AG10803 (cell line): ENCODE measurements at places on chromosomes 1 and 21.

- peak; percentile 34 for DNase-seq
These were observed 23.0 kb downstream of the KNCN start for GRCh38 chr1:46528297-46528955.

DNA sequence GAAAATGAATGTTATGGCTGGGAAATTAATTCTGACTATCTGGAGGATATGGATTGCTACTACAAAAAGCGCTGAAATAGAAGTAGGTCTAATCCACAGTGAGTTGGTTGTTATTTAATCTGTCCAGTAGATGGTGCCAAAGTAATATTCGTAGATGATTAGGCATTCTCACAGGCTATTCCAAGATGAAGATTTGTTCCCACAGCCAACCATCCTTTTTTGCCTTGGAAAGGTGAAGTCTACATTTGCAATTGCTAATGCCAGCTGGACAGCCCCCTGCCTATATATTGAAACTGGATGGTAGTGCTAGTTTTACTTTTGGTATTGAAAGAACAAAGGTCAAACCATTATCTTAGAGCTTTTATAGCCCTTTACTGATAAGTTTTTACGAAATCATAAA, 43.8 kb downstream of the RBM11 start:
- DNase-seq = peak; percentile 41

DNA sequence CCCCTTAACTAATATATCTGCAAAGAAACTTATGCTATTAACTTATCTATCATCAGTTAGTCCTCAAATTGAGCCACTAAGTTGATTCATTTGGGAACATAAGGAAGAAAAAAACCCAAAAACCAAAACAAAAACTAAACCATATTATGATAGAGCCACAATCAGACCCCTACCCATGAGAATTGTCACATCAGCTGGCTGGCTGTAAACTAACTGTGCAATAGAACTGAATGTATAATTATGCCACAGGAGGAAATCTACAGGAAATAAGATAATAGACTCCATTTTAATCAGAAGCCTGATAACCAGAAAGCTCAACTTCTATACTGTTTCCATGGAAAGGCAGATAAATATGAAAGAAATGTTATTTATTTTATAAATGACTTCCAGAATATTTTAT, 110.0 kb downstream of the RGL1 start:
- no peak for DNase-seq

- DNase-seq = peak; percentile 7
These were observed 37.4 kb upstream of the HSD17B7 start for GRCh38 chr1:162753001-162753658.

DNA sequence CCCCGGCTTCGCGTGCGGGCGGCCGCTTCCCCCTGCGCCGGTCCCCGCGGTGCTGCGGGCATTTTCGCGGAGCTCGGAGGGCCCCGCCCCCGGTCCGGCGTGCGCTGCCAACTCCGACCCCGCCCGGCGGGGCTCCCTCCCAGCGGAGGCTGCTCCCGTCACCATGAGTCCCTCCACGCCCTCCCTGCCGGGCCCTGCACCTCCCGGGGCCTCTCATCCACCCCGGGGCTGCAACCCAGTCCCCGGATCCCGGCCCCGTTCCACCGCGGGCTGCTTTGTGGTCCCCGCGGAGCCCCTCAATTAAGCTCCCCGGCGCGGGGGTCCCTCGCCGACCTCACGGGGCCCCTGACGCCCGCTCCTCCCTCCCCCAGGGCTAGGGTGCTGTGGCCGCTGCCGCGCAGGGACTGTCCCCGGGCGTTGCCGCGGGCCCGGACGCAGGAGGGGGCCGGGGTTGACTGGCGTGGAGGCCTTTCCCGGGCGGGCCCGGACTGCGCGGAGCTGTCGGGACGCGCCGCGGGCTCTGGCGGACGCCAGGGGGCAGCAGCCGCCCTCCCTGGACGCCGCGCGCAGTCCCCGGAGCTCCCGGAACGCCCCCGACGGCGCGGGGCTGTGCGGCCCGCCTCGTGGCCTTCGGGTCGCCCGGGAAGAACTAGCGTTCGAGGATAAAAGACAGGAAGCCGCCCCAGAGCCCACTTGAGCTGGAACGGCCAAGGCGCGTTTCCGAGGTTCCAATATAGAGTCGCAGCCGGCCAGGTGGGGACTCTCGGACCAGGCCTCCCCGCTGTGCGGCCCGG, 159.2 kb downstream of the RUNX1 start:
- peak; percentile 88 for DNase-seq

DNA sequence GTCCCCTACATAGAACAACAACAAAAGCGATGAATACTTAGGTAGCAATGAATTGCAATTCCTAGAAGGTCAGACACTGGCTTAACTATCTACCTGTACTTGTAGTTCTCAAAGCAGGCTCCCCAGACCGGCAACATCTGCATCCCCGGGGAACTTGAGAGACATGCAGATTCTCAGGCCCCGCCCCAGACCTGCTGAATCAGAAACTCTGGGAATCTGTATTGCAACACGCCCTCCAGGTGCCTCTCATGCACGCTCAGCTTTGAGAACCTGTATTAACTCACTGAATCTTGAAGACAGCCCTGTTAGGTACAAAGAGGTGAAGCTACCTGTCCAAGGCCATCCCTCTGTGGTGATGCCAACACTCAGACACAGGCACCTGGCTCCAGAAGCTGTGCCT, 128.1 kb downstream of the KAZN start:
- no peak for DNase-seq

- no peak for DNase-seq
These were observed 103.4 kb downstream of the HLX start for GRCh38 chr1:220982686-220983085.

DNA sequence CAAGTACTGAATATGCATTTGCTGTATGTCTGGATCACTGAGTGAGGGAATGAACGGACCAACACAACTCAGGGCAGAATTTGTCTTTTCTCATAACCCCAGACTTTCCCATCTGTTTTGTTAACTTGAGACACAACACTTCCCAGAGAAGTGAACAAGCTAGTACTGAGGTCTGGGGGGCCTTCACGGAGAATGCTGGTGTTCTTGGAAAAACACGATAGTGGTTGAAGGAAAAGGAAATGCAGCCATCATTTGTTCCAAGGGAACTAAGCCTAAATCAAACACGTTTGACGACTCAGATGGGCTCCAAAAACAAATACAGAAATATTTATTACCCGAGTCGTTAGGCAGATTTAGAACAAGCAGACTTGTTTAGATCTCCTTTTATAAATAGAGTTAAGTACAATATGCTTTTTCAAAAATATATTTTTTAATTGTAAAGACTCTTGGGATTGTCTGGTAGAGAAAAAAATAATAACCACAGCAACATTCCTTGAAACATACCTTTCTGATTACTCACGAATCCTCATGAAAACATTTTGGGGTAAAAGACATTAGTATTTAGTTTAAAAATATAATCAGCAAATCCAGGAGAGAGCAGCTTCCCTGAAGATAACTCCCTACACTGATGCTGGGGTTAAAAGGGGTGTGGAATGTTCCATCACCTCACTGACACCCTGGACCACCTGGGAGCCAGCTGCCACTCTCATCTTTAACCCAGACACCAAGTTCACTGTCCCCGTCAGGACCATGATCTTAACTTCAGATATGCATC, 427.7 kb upstream of the RUNX1 start:
- DNase-seq = peak; percentile 73
